B cell (primary cell): ENCODE measurements at places on chromosomes 3 and 15. TPM values are rescaled to one million over a fixed set of nuclear protein-coding genes. Genes with fewer than 3 reads are reported as not detected.

The SEMA7A gene
- 39.0 and 44.2 TPM in 2 replicates for total RNA-seq

GRCh38 chr3:169299889-169300288 is 363.6 kb downstream of the MECOM start:
- H3K36me3 ChIP-seq: no peaks in the 10 kb centered on the region
- no peak for DNase-seq
- no peaks in the 10 kb centered on the region for H3K27me3 ChIP-seq
- no peak overlapping the region for H3K4me3 ChIP-seq
- H3K4me1 ChIP-seq: no peaks in the 10 kb centered on the region
- H3K27ac ChIP-seq: no peak overlapping the region

The PGBD4 gene
- 5.2 and 5.6 TPM in 2 replicates for total RNA-seq

DNA sequence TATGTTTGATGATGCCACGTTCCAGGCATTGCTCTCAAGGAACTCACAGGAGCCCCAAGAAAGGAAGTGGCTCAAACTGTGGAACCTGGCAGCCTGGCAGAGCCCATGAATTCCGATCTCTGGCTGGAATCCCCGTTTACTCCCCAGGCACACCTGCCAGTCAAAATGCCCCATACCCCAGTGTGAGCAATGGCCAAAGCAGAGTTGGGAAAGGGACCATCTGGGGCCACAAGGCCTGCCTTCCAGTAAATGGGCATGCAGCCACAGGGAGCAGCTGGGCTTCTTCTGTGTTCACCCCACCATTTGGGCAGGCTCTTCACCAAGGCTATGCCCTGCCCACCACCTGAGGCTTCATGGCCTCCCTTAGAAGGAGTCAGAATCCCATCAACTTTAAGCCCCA is 257.0 kb upstream of the GOLGA6L4 start:
- H3K27me3 ChIP-seq: no peaks in the 10 kb centered on the region
- H3K4me1 ChIP-seq: peaks cover 3% of the 10 kb centered on the region
- H3K36me3 ChIP-seq: no peaks in the 10 kb centered on the region
- H3K27ac ChIP-seq: no peak overlapping the region
- H3K4me3 ChIP-seq: no peak overlapping the region

The BCHE gene
- total RNA-seq: not detected in 2 replicates

DNA sequence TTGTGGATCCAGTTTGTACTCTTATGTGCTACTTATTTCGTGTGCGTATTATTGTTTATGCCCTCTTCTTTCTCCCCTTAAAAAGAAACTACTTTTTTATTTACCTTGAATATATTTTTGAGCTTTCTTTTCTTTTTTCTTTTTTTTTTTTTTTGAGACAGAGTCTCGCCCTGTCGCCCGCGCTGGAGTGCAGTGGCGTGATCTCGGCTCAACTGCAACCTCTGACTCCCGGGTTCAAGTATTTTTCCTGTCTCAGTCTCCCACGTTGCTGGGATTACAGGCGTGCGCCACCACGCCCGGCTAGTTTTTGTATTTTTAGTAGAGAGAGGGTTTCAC is 1.5 kb downstream of the SLC25A38 start:
- peaks cover 57% of the 10 kb centered on the region for H3K4me1 ChIP-seq
- DNase-seq: no peak
- H3K27ac ChIP-seq: peak overlapping the region; percentile 96

GRCh38 chr15:44490622-44491021 is 46.3 kb upstream of the EIF3J start:
- H3K27me3 ChIP-seq: no peaks in the 10 kb centered on the region
- peaks cover 49% of the 10 kb centered on the region for H3K36me3 ChIP-seq
- no peak overlapping the region for H3K4me3 ChIP-seq

The RAB6B gene
- total RNA-seq: not detected in 2 replicates

- no peak overlapping the region for H3K4me3 ChIP-seq
- no peaks in the 10 kb centered on the region for H3K4me1 ChIP-seq
- H3K36me3 ChIP-seq: no peaks in the 10 kb centered on the region
- no peak for DNase-seq
Observed at GRCh38 chr3:168060317-168060716, 35.4 kb downstream of the GOLIM4 start.

DNA sequence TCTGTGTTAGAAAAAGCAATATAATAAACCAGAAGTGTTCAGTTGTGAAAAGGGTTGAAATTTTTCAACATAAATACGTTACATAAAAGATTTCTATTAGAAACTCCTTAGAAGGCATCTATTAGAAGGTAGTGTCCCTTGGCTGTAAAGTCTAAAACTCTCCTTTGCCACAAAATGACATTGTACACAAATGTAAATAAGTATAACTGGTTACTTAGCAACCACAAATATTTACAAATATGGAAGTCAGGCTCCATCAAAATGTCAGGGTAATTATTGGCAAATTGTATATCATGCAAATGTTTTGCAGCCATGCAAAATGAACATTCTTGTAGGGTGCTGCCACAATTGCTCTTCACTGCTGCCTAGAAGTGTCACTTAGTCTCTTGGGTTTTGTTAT is 419.1 kb upstream of the CDIN1 start:
- DNase-seq: no peak
- no peak overlapping the region for H3K27ac ChIP-seq
- no peaks in the 10 kb centered on the region for H3K4me1 ChIP-seq
- H3K4me3 ChIP-seq: no peak overlapping the region

The NANOGP8 gene
- not detected in 2 replicates for total RNA-seq

The PEX11A gene
- 2.4 and 2.8 TPM in 2 replicates for total RNA-seq

- no peak overlapping the region for H3K4me3 ChIP-seq
- peak; percentile 40 for DNase-seq
- peak overlapping the region; percentile 94 for H3K27ac ChIP-seq
- H3K36me3 ChIP-seq: peaks cover 18% of the 10 kb centered on the region
- H3K27me3 ChIP-seq: no peaks in the 10 kb centered on the region
Observed at GRCh38 chr15:85579957-85580694, 199.7 kb downstream of the AKAP13 start.

GRCh38 chr3:95002438-95003046 is 939.7 kb downstream of the NSUN3 start:
- no peak overlapping the region for H3K4me3 ChIP-seq
- no peaks in the 10 kb centered on the region for H3K27me3 ChIP-seq
- no peak for DNase-seq
- H3K27ac ChIP-seq: no peak overlapping the region
- no peaks in the 10 kb centered on the region for H3K4me1 ChIP-seq

GRCh38 chr3:22045882-22046281 is 294.9 kb upstream of the ZNF385D start:
- DNase-seq: no peak
- no peak overlapping the region for H3K4me3 ChIP-seq

DNA sequence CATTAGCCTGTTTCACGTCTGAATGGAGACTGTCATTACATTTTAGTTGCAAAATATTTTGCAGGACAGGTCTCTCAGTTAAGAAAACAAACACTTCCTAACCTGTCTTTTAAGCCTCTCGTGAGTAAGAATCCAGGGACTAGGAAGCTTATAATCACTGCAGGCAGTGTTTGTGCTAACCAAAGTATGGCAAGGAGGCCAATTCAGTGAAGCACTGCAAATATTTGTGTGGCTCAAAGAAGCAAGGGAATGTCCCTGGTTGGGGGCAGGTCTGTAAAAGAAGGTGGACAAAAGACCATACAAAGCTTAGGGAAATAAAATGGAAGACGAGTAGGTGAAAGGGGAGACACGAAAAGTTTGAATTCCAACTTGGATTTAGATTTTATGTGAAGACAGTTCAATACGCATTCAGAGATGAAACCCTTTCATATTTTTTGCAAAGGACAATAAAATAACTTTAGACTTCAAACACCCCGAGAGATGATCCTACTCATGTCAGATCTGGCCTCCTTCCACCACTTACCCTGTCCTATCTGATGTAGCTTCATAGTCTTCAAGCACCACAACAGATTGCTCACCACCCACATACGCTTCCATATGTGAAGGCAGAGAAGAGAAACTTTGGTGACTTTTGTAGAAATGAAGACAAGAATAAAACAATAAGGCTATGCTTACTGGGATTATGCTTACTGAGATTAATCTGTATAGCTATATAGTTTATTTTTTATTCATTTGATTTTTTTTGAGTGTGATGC is 240.9 kb downstream of the TUSC7 start:
- no peaks in the 10 kb centered on the region for H3K27me3 ChIP-seq
- no peak overlapping the region for H3K27ac ChIP-seq
- no peak overlapping the region for H3K4me3 ChIP-seq
- H3K4me1 ChIP-seq: no peaks in the 10 kb centered on the region

The CPEB1 gene
- total RNA-seq: 0.41 and 0.62 TPM in 2 replicates

- no peaks in the 10 kb centered on the region for H3K27me3 ChIP-seq
- H3K27ac ChIP-seq: no peak overlapping the region
- no peak overlapping the region for H3K4me3 ChIP-seq
- no peak for DNase-seq
Observed at GRCh38 chr15:64029110-64029509, 17.2 kb downstream of the DAPK2 start.

The PLXNA1 gene
- total RNA-seq: 22.3 and 24.2 TPM in 2 replicates

DNA sequence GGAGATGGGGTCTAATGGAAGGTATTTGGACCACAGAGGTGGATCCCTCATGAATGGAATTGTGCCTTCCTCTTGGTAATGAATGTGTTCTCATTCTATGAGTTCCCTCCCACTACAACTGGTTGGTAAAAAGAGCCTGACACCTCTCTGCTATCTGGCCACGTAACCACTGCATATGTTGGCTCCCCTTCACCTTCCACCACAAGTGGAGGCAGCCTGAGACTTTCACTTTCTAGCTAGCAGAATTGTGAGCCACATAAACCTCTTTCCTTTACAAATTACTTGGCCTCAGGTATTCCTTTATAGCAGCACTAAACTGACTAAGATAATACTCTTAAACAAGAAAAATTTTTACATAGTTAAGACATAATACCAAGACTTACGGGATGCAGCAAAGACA is 155.3 kb downstream of the NR1I2 start:
- no peaks in the 10 kb centered on the region for H3K4me1 ChIP-seq
- peak; percentile 5 for DNase-seq
- no peak overlapping the region for H3K4me3 ChIP-seq
- no peak overlapping the region for H3K27ac ChIP-seq

DNA sequence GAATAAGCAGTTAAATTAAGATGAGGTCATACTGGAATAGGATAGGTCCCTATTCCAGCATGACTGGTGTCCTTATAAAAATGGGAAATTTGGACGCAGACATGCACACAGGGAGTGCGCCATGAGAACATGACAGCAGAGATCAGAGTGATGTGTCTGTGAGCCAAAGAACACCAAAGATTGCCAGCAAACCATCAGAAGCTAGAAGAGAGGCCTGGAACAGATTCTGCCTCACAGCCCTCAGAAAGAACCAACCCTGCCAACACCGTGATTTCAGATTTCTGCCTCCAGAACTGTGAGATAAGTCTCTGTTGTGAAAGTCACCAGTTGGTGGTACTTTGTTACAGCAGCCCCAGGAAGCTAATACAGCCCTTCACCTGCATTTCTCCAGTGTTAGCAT is 34.7 kb downstream of the EPHB1 start:
- H3K4me3 ChIP-seq: no peak overlapping the region
- no peaks in the 10 kb centered on the region for H3K4me1 ChIP-seq
- H3K36me3 ChIP-seq: no peaks in the 10 kb centered on the region
- no peak for DNase-seq
- no peak overlapping the region for H3K27ac ChIP-seq
- H3K27me3 ChIP-seq: peaks cover 3% of the 10 kb centered on the region

- H3K27me3 ChIP-seq: no peaks in the 10 kb centered on the region
- DNase-seq: no peak
- H3K4me1 ChIP-seq: no peaks in the 10 kb centered on the region
Observed at GRCh38 chr3:126439968-126440708, 35.6 kb downstream of the ZXDC start.

GRCh38 chr15:39575180-39575579 is 5.7 kb upstream of the THBS1 start:
- no peak for DNase-seq
- H3K4me1 ChIP-seq: peaks cover 6% of the 10 kb centered on the region
- H3K27ac ChIP-seq: no peak overlapping the region

GRCh38 chr3:192652727-192653126 is 74.6 kb downstream of the FGF12 start:
- no peak for DNase-seq
- no peak overlapping the region for H3K27ac ChIP-seq
- no peaks in the 10 kb centered on the region for H3K27me3 ChIP-seq
- H3K4me3 ChIP-seq: no peak overlapping the region
- no peaks in the 10 kb centered on the region for H3K36me3 ChIP-seq

- H3K36me3 ChIP-seq: no peaks in the 10 kb centered on the region
- H3K4me3 ChIP-seq: no peak overlapping the region
- no peak for DNase-seq
Observed at GRCh38 chr15:38479756-38480155, 25.8 kb downstream of the FAM98B start.

DNA sequence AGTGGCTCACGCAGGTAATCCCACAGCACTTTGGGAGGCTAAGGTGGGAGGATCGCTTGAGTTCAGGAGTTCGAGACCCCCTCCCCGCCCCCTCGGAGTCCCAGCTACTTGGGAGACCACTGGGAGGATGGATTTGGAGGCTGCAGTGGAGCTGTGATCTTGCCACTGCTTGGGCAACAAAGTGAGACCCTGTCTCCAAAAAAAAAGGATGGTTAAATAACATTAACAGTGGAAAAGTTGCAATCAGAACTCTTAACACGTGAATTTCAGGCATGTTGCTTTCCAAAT is 1.4 kb upstream of the TMEM87A start:
- H3K27ac ChIP-seq: peak overlapping the region; percentile 88
- no peaks in the 10 kb centered on the region for H3K36me3 ChIP-seq
- no peak for DNase-seq

The NAALADL2 gene
- not detected in 2 replicates for total RNA-seq

DNA sequence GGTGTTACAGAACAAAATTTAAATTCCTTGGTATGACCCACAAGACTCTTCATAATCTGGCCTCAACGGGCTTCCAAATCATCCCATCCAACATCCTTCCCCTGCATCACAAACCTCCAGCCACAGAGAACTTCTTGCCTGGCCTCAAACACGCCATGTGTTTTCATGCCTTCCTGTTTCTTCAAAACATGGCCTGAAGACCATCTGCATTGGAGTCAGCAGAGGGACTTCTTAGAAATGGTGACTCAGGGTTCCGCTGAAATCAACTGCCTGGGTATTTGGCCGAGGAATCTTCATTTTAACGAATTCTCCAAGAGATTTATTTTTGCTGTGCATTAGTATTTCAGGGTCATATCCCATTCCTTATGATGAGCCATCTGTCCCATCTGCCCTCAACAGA is 138.1 kb upstream of the RAP2B start:
- no peaks in the 10 kb centered on the region for H3K36me3 ChIP-seq
- H3K4me1 ChIP-seq: no peaks in the 10 kb centered on the region
- H3K4me3 ChIP-seq: no peak overlapping the region
- DNase-seq: no peak
- no peaks in the 10 kb centered on the region for H3K27me3 ChIP-seq

GRCh38 chr15:76439542-76439941 is 103.0 kb downstream of the ISL2 start:
- no peak overlapping the region for H3K27ac ChIP-seq
- no peaks in the 10 kb centered on the region for H3K27me3 ChIP-seq
- no peaks in the 10 kb centered on the region for H3K4me1 ChIP-seq

- no peaks in the 10 kb centered on the region for H3K27me3 ChIP-seq
- peak overlapping the region; percentile 39 for H3K27ac ChIP-seq
- peak; percentile 55 for DNase-seq
- H3K36me3 ChIP-seq: no peaks in the 10 kb centered on the region
Observed at GRCh38 chr15:52164631-52165265, 26.4 kb downstream of the GNB5 start.

The MCF2L2 gene
- total RNA-seq: 1.5 and 1.6 TPM in 2 replicates

GRCh38 chr3:31370681-31371080 is 162.0 kb upstream of the STT3B start:
- H3K27ac ChIP-seq: no peak overlapping the region
- H3K36me3 ChIP-seq: no peaks in the 10 kb centered on the region
- H3K4me1 ChIP-seq: no peaks in the 10 kb centered on the region
- no peak for DNase-seq
- H3K4me3 ChIP-seq: no peak overlapping the region
